Activated T-cell treated with anti-CD3 and anti-CD28 coated beads for 4 hours (primary cell): ENCODE measurements at places on chromosomes 12 and 14.

DNA sequence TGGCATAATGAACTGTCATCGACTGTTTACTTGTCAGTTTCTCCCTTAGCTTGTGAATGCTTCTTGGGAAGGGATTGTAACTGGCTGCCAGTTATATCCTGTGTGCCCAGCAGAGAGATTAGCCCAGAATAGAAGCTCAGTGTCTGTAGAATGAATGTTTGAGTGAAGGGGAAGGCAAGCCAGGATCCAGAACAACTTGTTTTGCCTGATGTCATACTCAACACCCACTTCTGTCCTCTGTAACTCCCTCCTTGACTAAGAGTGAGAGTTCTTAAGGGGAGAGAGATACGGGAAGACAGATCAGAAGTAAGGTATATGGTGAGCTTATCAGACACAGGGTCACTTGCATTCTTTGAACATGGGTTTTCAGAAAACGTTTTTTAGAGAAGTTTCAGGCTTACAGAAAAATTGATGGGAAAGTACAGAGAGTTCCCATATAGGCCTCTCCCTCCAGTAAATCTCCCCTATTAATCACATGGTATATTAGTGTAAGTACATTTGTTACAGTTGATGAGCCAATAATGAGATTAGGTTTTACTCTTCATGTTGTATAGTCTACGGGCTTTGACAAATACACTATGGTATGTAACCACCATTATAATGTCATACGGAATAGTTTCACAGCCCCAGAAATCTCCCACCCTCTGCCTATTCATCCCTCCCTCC is 5.6 kb upstream of the SPPL3 start:
- DNase-seq, result no peak

DNA sequence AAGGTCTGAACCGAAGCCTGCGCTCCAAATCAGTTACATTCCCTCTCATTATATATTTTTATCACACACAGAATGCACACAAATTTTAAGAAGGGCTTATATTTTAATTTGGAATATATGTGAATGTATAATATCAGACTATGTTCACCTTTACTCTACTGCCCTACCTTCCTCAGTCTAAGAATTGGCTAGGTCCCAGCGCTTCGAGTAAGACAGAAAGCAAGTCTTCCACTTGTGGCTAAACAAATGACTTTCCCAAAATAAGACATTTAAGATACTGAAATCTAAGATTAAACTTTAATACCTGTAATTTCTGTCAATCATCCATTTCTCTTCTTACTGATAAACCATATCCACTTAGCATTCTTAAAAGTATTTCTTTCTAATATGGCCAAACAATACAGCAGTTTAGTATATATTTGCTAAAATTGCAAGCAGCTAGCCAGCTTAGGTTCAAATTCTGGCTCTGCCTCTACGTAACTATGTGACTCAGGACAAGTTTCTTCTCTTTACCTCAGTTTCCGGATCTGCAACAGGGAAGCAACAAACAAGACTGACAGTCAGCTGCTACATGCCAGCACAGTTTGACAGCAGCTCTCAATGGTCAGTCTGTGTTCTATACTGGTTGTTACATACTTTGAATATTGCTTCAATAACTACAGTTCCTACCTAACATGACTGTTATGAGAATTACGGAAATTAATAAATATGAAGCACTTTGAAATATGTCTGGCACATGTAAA is 2.0 kb downstream of the INTS13 start:
- DNase-seq, result no peak

DNA sequence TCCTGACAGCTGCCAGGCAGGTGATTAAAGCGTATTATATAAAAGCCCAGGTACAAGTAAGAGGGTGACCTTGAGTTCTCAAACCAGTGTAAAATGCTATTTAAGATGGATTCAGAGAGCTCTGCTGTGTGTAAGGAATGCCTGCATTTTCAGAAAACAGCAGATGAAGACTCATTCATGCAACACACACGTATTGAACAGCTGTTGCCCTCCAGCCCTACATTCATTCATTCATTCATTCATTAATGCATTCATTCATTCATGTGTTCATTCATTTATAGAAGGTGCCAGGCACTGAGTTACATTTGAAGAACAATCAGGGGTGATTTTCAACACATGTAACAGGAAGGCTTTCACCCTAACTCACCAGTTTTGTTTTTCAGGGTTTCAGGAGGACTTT is 27.4 kb upstream of the ELK3 start:
- no peak for DNase-seq

DNA sequence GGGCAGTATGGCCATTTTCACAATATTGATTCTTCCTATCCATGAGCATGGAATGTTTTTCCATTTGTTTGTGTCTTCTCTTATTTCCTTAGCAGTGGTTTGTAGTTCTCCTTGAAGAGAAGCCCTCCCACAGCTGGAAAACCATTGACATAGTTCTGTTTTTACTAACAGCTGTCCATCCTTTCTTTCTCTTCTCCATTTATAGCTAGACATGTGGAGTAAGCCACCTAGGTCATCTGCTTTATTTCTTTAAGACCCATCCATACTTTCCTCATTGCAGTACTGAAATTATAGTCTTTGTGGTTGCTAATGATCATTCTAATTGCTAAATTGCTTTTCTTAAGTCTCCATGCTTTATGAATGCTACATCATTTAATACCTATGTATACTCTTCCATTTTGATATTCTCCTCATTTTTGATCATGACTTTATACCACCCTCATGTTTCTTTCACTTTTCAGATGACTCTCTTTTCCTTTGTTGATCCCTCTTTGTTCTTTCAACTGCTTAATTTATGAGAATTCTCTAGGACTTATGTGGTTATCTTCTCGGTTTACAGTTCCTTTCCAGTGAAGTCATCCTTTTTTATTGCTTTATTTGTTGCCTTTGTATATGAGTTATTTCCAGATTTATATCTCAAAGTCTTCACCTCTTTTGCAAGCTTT is 114.2 kb downstream of the PCNX1 start:
- no peak for DNase-seq

- no peak for DNase-seq
Measured at GRCh38 chr12:114006482-114007425, 40.6 kb upstream of the RBM19 start.

- no peak for DNase-seq
Measured at GRCh38 chr12:47988073-47989022, 15.9 kb downstream of the COL2A1 start.

- no peak for DNase-seq
Measured at GRCh38 chr12:31895449-31896150, 63.6 kb upstream of the RESF1 start.

- DNase-seq, result no peak
Measured at GRCh38 chr14:80202888-80203562, 8.3 kb downstream of the DIO2 start.

DNA sequence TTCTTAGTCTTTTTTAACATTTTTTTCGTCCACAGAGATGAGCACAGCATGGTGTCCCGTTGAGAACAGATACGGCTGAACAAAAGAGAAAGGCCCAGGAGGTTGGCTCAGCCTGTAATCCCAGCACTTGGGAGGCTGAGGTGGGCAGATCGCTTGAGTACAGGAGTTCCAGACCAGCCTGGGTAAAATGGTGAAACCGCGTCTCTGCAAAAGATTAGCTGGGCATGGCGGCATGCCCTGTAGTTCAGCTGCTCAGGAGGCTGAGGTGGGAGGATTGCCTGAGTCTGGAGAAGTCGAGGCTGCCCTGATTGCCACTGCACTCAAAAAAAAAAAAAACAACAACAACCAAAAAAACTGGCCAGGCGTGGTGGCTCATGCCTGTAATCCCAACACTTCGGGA is 5.9 kb upstream of the EP400 start:
- DNase-seq, result no peak

DNA sequence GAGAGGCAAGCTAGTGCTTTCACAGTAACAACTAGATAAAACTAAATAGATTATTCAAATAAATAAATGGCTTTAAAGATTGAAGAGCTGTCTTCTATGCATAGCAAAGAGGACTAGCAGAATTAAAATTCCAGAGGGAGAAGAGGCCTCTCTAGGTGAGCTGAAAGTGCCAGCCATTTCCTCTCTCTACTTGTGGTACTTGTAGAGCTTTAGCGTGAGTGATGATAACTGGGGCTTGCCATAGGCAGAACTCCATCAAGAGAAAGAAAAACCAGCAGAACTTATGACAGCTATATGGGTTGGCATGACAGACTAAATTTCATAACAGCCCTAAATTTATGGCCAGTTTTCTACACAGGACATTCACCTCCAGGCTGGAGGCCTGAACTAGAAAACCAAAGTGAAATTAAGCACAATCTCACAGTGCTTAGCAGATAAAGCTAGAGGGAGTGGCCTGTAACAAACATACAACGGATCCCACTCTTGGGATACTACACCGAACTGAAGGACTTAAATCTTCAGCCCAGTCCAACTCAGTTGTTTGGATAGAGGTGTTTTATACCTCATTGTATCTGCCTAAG is 11.0 kb downstream of the SPTLC2 start:
- no peak for DNase-seq
